ENCODE measurements at places on chromosomes 11 and 22. TPM values are rescaled to one million over a fixed set of nuclear protein-coding genes. Genes with fewer than 3 reads are reported as not detected.

ARFIP2 gene
- 13.0 TPM for total RNA-seq

ZBTB3 gene
- total RNA-seq, result 12.4 TPM

MS4A12 gene
- total RNA-seq, result not detected

BTBD10 gene
- 22.7 TPM for total RNA-seq

OR52N4 gene
- not detected for total RNA-seq

CBLIF gene
- total RNA-seq, result not detected

LMNTD2 gene
- 0.30 TPM for total RNA-seq

TNNT3 gene
- 43.9 TPM for total RNA-seq

KDM4E gene
- not detected for total RNA-seq

ZP1 gene
- total RNA-seq, result 0.33 TPM

SLC43A1 gene
- total RNA-seq, result 4.3 TPM

MUC2 gene
- total RNA-seq, result not detected

MRGPRX3 gene
- not detected for total RNA-seq

TRIM29 gene
- total RNA-seq, result not detected

SLC22A9 gene
- not detected for total RNA-seq

C22orf15 gene
- not detected for total RNA-seq

RNASEH2C gene
- 34.1 TPM for total RNA-seq

ESAM gene
- 46.9 TPM for total RNA-seq

ZPR1 gene
- total RNA-seq, result 26.1 TPM

KCNJ1 gene
- 0.13 TPM for total RNA-seq

CELSR1 gene
- total RNA-seq, result 5.5 TPM

TRIM21 gene
- 7.3 TPM for total RNA-seq

GAB4 gene
- total RNA-seq, result not detected

MIOX gene
- not detected for total RNA-seq

OR52H1 gene
- total RNA-seq, result not detected

SMIM35 gene
- total RNA-seq, result not detected

TRIM6 gene
- total RNA-seq, result 0.38 TPM

OR6A2 gene
- not detected for total RNA-seq

CRKL gene
- 52.3 TPM for total RNA-seq

OR9G1 gene
- not detected for total RNA-seq

NAALAD2 gene
- total RNA-seq, result 0.23 TPM
